Left ventricle myocardium superior (tissue), 1 donor: ENCODE measurements at places on chromosomes 5 and 9. TPM values are rescaled to one million over a fixed set of nuclear protein-coding genes. Genes with fewer than 3 reads are reported as not detected.

The IL33 gene
- total RNA-seq = 16.8 TPM

The PCDHGB4 gene
- 5.4 TPM for total RNA-seq

The C9orf43 gene
- 0.12 TPM for total RNA-seq

The SLC6A3 gene
- not detected for total RNA-seq

GRCh38 chr5:139633295-139634027 lies 14.7 kb upstream of the CXXC5 start:
- peak; percentile 70 for DNase-seq

DNA sequence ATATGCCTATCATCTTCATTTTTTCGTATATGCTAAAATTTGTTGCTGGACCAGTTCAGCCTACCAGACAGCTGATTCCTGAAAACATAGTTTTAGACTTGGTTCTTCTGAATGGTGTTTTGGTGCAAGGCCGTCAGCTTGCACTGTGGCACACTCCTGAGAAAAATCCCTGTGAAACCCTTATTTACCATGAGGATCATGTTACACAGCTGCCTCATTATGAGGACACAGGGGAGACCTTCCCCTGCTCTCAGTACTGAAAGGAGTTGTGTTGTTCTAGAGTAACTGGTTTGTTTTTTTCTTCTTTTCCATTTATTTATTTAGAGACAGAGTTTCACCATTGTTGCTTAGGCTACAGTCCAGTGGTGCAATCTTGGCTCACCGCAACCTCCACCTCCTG lies 37.6 kb downstream of the MAST4 start:
- DNase-seq = no peak

DNA sequence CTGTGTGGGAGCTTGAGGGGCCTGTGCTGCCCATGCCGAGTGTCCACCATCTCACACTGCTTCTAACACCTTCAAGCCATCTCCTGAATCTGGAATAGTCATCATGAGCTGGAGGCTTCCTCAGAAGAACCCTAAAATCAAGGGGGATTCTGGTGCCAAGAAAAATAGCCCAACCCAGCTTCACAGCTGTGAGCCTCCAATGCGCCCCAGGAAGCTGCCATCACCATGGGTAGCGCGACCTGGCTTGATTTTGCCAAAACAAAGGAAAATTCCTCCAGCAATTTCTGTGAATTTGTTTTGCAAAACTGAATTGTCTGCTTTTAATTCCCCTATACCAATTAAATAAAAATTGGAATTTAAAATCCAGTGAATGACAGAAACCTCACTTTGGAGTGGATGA lies 6.2 kb upstream of the TIFAB start:
- no peak for DNase-seq

DNA sequence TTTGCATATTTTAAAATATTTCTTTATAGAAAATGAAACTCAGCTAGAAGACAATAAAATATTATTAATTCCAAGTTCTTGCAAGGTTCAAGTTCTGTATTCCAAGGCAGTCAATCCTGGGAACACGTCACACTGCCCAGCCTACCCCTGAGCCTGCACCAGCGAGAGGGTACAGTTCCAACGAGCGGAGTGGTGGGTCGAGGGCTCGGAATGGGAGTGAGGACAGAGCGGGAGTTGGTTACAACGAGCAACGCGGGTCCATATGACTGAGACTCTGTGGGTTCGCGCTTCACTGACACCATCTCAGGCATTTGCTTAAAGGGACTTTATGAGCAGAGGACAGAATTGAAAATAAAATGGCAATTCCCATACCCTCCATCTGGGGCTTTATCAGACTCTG lies 40.0 kb upstream of the SPTLC1 start:
- DNase-seq = no peak

GRCh38 chr9:86926145-86926544 lies 21.2 kb downstream of the GAS1 start:
- no peak for DNase-seq

DNA sequence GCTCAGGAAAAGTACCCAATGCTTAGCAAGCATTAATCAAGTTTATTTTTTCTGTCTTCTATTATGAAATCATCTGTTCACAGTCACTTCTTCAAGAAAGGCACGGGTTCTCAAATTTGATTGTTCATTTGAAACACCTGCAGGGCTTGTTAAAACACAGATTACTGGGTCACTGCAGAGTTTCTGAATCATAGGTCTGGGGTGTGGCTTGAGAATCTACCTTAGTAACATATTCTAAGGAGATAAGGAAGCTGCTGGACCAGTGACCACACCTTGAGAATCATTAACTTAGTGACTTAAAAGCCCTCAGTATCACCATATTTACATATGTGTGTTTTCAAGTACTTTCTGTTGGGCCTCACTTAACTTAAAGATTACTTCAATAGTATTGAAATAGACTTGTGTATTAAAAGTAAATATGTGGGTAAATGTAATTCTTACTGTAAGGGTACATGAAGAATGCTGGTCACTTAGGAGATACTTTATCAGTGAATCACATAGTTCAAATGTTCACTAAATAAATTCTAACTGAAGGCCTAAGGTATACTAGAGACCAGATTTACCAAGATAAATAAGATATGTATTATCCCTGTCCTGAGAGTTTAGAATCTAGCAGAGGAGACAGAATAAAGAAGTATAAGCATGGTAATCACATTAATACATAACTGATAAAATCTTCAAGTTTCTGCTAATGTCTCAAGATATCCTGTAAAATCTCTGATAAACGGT lies 1342.1 kb upstream of the C9orf72 start:
- no peak for DNase-seq

GRCh38 chr5:155532621-155533311 lies 519.2 kb downstream of the KIF4B start:
- DNase-seq = no peak

GRCh38 chr5:150625164-150625535 lies 15.3 kb upstream of the SYNPO start:
- DNase-seq = peak; percentile 80
